ENCODE measurements at places on chromosomes 7 and 10. TPM values are rescaled to one million over a fixed set of nuclear protein-coding genes. Genes with fewer than 3 reads are reported as not detected.
A peak's percentile ranks its signal among the peaks of the same experiment; 100 is the strongest.

Gene ATG9B
- 34.1 TPM for total RNA-seq

Gene DENND11
- total RNA-seq = 21.1 TPM

Gene EGFR
- 130 TPM for total RNA-seq

Gene PRKAR1B
- total RNA-seq = 31.4 TPM

Gene VDAC2
- 127 TPM for total RNA-seq

Gene STK32C
- 4.7 TPM for total RNA-seq

Gene TMEM60
- 13.5 TPM for total RNA-seq

Gene FKBP6
- not detected for total RNA-seq

Gene FGF8
- not detected for total RNA-seq

Gene PLEKHS1
- not detected for total RNA-seq

Gene CYP26A1
- not detected for total RNA-seq

GRCh38 chr7:95479992-95480624, 5.6 kb upstream of the ASB4 start:
- DNase-seq = no peak

DNA sequence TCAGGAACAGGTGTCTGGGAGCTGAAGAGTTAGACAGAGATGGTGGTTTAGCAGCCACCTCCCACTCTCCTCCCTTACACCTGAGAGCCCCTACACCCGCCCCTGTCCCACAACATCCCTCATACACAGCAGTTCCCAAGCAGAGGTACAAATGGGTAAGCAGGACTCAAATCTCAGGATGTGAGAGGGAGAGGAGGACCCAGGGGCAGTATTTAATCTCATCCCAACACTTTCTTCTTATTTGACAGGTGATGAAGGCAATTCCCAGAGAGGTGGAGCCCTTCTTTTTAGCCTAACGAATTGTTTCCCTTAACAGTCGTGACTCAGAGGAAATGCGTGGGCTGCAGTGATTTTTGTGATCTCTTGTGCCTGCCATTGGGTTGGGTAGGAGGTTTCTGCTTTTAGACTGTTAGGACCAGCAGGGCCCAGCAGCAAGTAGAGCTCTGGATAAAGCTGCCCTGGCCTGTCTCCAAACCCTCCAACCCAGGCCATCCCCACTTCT, 191.3 kb downstream of the HECW1 start:
- no peak for DNase-seq

GRCh38 chr10:82966130-82966529, 1091.1 kb downstream of the NRG3 start:
- no peak for DNase-seq

DNA sequence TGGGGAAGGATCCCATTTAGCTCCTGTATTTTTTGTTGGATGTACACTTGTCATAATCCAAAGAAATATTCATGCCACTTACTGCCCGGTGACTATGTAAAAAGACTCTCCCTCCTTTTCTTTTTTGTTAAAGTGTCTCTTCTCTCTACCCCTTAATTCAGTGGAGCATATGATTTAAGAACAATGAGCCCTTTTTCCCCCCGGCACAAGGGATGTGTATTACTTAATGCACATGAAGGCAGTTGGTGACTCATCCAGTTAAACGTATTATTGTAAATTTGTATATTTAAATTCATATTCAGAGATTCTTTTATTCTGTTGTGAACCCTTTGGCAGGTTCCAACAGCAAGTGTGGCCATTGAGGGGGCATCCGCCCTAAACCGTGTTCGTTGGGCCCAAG, 241.9 kb downstream of the SLC25A13 start:
- DNase-seq = no peak

DNA sequence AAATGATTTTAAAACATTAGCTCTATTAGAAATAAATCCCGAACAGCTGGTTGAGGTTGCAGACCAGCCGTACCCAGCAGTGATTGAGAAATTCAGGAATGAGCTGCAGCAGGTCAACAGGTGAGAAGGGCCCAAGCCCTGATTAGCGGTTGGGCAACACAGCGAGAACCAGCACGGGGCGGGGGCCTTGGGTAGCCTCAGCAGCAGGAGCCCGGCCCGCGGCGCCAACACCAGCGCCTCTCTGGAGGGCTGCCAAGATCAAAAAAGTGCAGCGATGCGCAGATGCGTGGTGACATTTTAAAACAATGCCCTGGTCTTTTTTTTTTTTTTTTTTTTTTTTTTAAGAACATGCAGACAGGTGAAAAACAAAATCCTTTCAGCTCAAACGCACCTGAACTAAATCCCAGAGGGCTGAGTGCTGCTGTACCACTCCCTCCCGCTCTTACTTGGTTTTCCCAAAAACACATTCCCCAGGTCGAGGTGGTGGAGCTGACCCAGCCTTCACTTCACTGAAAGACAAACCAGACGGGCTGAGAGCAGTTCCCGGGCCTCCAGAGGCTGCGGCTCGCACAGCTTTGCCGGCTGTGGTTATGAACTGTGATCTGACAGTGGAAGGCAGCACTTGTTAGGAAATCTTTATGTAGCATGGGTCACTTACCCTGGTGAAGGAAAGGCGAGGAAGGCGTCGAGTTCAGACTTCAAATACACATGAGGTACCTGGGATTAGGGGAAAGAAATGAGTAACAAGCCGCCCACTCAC, 579.4 kb downstream of the SDK1 start:
- DNase-seq = no peak

DNA sequence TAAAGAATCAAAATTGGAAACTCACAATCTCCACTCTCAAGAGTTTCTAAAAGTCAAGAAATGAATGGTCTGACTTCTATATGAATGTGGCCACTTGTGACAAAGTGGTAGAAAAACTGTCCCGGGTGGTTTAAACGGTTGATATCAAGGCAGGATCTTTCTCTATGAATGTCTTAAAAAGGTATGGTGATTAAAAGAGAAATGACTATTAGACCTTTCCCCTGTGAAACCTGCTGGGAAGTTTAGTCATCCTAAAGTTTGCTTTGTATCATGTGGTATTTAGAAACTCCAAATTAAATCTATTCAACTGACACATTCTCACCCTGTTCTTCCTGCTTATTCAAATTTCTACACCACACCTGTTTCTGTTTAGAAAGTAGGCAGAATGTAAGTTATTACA, 492.5 kb downstream of the XPNPEP1 start:
- DNase-seq = no peak

GRCh38 chr7:138654616-138655015, 46.5 kb downstream of the SVOPL start:
- no peak for DNase-seq

DNA sequence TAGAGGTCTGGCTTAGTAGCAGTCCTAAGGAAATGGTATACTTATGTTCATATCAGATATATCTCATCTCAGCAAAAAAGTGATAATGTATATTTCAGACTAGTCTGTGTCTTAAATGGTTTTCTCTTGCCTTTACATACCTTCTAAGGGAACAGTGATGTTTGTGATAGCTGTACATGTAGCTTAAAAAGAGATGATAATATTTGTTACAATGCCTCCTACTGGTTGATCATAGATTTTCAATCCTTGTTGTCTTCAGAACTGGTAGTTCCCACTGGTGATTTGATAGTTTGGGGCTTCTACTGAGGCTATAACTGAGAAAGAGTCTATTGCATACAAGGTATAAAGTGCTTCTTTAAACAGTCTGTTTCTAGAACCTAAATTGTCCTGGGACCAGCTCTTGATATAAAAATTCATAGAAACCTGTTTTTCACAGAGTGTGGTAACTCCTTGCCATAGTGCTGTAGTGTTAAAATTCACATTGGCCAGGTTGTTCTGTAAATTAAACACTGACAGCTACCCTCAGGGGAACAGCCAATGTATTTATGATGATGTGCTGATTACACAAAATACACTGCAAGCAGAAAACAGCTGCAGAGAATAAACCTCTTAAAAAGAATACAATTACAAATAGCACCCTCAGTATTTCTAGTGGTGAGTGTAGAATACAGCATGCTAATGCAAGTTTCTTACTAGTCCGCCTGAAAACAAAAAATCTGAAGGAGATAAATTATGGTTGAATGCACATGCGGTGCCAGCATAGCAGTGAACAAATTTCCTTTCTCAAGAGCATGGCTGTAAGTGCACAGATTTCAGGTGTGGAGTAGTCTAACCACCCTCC, 90.3 kb downstream of the BTRC start:
- DNase-seq = no peak

DNA sequence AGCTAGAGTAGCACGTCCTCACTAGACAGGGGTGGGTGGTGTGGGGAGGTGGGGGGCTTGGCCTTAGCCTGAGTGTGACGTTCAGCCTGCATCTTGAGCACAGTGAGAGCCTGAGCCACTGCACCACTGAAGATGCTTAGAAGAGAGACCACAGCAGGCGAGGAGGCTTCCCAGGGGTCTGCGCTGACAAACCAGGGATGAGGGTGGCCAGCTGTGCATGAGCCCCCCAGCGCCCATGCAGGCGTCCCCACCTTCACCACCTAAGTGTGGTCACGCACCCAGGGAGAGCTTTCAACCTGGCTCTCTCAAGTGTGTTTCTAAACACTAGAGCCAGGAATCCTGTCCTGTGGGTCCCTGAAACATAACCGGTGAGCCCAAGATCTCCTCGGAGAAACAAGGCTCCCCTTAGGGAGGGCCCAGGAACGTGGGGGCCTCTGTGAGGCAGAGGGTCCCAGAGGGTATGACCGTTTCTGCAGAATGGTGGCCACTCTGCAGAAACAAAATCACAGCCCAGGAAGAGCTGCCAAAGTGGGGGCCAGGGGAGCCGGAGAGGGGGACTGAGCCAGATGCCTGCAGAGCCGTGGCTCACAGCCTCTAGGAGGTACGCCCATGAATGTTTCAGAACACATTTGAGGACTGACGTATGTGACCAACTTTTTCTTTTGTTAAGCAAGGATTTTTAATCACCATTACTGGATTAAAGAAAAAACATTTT, 85.2 kb upstream of the INSIG1 start:
- DNase-seq = no peak

GRCh38 chr10:132445516-132446194, 48.7 kb downstream of the PWWP2B start:
- no peak for DNase-seq

GRCh38 chr10:121092720-121093095, 241.5 kb downstream of the WDR11 start:
- no peak for DNase-seq

DNA sequence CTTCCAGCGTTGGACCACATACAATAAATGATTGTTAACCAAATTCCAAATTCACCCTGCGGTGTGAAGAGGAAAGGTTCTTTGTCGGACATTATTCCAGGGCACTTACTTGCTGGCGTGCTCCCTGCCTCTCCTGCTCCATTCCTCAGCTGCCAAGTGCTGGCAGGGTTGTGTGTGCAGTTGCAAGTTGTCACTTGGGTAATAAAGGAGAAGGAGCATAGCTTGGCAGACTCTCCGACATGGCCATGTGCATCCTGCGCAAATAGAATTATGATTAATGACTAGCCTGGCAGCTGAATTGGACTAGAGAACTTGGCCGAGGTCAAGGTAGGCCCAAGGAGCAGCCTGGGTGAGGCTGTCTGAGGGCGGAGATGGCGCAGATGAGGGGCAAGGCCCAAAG, 92.3 kb upstream of the ELMO1 start:
- no peak for DNase-seq

DNA sequence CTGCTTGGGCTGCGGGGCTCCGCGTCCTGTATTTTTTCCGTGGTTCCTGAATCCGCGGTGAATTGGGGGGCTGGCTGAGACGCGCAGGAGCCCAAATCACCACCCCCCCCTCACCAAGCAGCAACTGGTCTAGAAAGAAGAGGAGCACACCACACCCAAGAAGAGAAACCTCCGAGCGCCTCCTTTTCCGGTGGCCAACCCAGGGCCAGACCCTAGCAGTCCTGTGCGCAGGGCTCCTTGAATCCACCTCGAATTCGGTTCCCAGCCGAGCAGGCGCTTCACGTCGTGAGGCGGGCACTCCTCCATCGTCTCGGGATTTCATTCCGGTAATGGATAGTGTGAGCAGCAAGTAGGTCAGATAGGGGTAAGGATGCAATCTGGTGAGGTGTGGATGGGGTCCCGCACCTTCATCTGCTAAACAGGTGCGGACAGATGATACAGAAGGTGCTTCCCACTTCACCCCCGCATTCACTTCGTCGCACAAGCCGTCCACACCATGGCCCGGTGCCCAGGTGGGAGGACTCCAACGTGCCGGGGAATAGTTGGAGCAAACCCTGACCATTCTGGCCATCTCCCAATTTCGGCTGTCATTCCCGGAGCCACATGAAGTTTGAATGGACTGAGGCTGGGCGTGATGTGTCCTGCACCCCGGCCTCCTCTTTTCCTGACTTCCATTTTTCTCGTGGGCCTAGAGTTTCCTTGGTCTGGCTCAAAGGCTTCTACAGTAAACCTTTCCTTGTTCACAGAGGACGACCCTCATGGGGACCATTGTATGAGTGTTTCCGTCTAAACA, 19.8 kb upstream of the ZNF273 start:
- DNase-seq = peak; percentile 79

- DNase-seq = no peak
Measured at GRCh38 chr7:71739520-71740173, 607.7 kb downstream of the GALNT17 start.

- no peak for DNase-seq
Measured at GRCh38 chr10:131363416-131363815, 51.9 kb upstream of the TCERG1L start.

DNA sequence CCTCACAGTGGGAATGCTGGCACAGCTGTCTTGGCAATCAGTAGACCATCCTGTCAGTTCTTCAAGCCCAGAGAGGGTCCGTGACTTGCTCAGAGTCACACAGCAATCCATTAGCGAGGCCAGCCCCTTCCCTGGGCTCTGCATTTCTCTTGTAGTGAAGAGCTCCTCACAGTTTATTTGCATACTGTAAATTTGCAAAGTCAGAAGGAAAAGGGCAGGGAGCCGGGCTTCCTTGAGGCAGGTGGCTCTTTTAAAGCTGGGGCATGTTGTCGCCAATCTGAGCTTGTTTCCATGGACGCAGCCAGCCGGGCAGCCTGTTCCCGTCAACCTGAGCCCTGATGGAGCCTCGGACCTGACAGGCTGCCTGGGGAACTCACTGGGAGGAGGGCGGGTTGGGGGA, 123.4 kb downstream of the CUX1 start:
- no peak for DNase-seq

- no peak for DNase-seq
Measured at GRCh38 chr10:24480447-24480846, 243.2 kb downstream of the ARHGAP21 start.

DNA sequence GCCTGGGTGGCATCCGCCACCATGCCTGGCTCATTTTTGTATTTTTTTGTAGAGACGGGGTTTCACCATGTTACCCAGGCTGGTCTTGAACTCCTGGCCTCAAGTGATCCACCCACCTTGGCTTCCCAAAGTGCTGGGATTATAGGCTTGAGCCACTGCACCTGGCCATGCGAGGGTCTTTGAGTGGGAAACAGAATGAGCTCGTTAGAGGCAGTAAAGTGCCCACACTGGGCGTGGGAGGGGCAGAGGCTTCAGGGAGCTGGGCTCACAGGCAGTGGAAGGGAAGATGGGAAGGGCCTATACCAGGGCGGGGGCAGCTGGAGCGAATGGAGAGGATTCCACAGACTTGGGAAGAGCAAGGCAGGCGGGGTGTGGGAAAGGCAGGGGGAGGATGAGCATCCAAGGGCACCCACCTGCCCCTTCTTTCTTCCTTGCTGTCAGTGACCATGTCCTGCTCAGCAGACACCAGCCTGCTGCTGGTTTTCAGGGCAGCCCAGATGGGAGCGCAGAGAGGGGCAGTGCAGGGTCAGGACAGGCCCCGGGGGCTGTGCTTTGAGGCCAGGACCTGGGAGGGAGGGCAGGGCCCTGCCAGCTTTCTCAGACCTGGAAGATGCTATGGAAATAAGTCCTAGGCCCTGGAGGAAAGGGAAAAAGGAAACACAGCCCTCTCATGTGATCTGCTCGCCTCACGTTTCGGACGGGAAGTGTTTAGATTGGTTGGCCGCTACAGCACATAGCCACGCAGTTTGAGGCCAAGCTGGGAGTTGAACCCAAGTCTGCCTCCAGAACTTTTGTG, 4.2 kb downstream of the FZD9 start:
- DNase-seq = no peak

Data from vagina (tissue), 2 donors.